Stimulated activated CD4-positive, alpha-beta T cell treated with anti-CD3 and anti-CD28 coated beads, Interleukin-15, amount 100 ng/mL, for 24 hours (primary cell): ENCODE measurements at places on chromosomes 6 and 20.
A peak's percentile ranks its signal among the peaks of the same experiment; 100 is the strongest.

DNA sequence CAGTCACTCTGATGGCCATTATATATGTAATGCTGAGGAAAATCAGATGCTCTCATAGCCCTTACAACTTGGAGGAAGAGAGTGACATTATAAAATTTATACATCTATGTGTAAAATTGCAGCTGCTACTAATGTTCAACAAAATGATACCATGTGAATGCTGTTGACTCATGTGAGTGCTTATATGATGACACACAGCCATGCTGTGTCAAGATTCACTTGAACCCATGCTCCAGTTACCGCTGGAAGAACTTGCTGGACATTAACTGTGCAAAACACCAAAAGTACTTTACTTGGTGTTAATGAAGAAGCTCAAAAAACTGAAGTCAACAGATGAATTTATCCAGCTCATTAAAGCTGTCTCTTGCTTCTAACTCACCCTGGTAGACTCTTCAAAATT, 318.9 kb upstream of the PLCB4 start:
- no peak for DNase-seq

DNA sequence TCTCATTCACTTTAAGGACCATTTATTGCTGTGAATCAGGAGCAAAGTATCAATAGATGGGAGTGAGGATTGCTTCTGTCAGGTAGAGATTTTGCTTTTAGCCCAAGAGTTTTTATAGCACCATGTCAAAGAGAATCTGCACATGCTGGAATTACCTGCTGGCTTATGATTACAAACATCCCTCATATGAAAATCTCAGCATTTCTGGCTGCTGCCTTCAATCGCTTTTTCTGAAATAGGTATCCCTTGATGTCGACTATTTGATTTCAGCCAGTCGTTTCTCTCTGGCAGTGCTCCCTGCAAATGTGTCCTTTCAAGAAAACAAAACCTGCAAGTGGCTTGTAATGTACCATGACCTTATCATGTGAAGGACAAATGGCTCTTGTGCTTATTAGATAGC, 34.5 kb upstream of the NEDD9 start:
- no peak for DNase-seq

- no peak for DNase-seq
These were observed 30.4 kb downstream of the ADGRF5 start for GRCh38 chr6:46891252-46891795.

- no peak for DNase-seq
These were observed 3.9 kb upstream of the TRDN start for GRCh38 chr6:123640567-123641187.

GRCh38 chr20:49999329-49999728, 16.5 kb downstream of the SNAI1 start:
- DNase-seq, result peak; percentile 53

- DNase-seq, result no peak
These were observed 268.3 kb downstream of the CD109 start for GRCh38 chr6:73964241-73964854.

DNA sequence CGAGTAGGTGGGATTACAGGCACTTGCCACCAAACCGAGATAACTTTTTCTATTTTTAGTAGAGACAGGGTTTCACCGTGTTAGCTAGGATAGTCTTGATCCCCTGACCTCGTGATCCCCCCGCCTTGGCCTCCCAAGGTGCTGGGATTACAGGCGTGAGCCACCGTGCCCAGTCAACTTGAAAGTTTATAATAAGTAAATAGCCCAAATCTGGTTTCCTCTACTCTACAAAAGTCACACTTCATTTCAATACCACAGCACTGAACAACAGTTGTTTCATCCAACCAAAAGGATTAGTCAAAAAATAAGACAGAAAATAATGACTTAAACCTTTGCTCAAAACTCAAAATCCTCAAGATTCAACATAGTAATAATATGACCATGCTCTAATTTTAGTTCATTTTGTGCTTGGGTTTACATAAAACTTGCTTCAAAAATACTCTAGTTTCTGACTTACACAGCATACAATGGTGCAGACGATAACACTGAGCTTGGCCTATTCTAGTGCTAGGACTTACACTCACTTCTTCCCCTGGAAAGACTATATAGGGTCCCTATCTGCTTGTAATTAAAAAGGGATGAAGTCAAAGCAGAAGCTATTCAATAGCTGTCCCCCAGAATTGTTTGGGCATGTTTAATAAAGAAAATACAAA, 56.7 kb downstream of the NT5E start:
- DNase-seq, result peak; percentile 18

DNA sequence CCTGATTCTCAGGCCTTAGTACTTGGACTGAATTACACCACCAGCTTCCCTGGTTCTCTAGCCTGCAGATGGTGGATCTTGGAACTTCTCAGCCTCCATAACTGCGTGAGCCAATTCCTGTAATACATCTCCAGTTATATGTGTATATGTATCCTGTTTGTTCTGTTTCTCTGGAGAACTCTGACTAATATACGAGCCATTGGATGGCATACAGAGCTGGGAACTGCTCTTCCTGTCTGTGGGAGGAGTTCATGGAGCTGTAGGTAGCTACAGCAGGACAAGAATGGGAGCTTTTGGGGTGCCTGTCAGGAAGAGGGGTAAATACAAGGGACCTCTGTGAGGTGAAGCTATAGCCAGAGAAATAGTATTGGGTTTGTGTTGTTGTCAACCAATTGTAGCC, 41.2 kb downstream of the TMEM14A start:
- DNase-seq, result no peak

DNA sequence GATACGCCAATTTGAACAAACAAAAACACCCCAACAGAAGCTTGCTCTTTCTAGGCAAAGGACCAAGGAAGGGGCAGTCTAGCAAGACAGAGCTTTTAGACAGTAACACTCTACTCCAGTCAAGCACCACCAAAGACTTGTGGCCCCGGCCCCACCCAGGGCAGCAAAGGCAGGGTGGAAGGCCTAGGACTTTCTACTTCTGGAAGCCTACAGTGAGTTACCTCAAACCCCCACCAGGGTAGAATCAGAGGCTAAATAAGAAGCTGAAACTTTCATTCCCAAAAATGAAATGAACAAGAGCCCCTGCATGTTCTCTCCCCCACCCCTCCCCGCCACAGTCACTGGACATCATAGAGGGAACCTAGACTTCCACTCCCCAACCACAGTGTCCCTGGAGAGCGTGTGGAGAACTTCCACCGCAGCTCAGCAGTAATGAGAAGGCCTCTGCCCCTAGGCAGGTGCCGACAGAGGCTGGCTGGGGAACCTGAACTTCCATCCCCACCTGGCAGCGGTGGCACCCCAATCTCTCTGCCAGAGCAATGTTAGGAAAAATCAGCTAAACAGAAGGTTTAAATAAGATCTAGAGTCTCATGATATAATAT, 40.0 kb downstream of the KATNA1 start:
- DNase-seq, result no peak

GRCh38 chr6:140537834-140538705, 1163.6 kb upstream of the CITED2 start:
- no peak for DNase-seq

DNA sequence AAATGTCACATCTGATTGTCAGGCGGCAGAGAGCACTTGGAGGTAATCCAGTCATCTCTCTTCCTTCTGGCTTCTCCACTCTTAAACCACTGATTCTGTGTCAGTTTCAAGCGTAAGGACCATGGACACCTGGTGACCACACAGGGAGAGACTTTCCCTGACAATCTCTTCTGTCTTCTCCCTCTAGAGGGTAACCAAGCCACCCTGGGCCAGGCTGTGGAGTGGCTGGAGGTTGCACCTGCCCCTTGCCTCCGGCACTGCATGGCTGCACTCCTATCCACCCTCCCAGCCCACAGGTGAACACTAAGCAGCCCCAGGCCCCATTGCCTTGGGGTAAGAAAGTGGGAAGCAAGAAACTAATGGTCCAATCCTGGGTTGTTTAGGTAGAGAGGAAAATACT, 78.7 kb downstream of the BFSP1 start:
- DNase-seq, result no peak

DNA sequence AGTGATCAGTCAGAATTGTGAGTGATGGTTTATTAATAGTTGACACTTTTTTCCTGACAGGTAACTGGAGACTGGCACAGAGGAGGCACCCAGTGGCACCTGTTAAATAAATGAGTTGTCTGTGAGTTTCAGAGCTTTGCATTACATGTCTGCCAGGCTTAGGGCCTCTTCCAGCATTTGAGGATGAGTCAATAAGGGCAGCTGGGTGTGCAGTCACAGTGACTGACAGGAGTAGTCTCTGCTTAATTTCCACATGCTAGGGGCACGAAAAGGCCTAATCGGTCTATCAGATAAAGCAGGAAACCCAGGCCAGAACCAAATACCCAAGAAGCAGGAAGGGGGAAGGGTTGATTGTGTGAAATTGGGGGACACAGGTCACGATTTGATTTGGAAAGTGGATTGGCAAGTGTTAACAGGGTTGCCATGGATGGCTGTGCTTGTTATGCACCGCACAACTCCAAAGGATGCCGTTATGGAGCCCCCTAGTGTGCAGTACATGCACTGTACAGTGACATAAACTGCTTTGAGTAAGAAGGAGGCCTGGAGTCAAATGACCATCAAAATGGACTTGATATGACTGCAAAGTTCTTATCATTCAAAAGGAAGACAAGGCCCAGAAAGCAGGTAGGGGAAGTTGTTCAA, 111.9 kb upstream of the GGTLC1 start:
- DNase-seq, result peak; percentile 66

- DNase-seq, result no peak
These were observed 7.1 kb downstream of the GJA1 start for GRCh38 chr6:121442576-121442975.

DNA sequence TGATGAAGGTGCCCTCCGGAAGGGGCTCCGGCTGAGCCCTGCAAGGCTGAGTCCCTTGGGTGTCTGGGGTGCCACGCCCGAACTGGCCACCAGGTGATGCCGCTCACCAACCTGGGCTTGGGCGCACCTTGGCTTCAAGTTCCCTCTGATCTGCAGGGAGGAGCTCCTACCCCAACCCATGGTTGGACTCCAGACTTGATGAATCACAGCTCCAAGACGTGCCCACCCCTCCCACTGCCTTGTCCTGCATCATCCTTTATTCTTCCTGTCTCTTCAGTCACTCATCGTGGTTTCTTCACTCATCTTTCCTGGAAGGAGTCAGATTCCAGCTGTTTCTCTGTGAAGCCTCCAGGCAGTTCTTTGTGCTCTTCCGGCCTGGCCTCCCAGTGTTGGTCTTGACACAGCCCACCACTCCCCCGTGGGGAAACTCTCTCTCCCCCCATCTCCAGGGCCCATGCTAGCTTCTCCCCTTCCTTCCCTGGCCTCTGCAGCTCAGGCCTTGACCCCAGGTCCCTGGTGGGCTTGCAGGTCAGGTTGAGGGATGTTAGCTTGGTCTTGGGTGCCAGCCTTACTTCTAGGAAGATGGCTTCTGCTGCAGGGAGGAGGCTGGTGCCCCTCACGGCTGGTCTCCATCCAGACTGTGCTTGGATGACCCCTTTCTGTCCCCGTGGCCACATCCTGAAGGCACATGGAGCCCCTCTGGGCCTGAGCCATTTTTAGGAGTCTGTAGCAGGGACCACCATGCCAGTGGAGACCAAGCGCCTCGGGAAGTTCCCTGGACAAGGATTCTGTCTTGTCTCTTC, 2.6 kb upstream of the ZBP1 start:
- peak; percentile 76 for DNase-seq

GRCh38 chr20:58308290-58308679, 1.2 kb upstream of the RAB22A start:
- no peak for DNase-seq

DNA sequence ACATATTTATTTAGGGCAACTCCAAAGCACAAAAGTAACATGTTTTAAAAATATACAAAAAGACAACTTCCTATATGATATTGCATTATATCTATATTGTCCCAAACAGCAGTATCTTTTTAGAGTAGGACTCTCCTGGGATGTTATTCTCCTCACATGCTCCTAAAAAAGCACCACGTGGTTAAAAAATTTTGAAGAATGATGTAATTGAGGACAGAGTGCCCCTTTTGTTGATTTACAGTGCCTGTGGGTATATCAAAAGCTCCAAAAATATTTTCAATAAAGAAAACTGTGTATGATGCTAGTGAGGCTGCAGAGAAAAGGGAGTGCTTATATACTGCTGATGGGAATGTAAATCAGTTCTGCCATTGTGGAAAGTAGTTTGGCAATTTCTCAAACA, 130.3 kb upstream of the HDAC2 start:
- DNase-seq, result no peak

DNA sequence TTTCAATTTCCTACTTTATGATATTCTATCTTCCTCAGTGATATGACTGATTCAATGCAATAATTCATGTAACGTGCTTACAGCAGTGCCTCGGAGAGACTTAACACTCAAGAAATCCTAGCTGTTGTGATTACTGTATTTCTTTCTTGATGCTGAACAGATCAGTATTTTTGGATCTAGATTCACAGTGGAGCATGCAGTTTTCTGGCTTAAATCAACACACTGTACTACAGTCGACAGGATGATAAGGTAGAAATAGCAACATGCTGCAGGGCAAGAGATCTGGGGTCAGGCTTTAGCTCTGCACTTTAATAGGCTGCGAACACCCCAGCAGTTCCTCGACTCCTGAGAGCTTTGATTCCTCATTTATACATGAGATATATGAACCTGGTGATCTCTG, 161.0 kb downstream of the AIG1 start:
- DNase-seq, result no peak

DNA sequence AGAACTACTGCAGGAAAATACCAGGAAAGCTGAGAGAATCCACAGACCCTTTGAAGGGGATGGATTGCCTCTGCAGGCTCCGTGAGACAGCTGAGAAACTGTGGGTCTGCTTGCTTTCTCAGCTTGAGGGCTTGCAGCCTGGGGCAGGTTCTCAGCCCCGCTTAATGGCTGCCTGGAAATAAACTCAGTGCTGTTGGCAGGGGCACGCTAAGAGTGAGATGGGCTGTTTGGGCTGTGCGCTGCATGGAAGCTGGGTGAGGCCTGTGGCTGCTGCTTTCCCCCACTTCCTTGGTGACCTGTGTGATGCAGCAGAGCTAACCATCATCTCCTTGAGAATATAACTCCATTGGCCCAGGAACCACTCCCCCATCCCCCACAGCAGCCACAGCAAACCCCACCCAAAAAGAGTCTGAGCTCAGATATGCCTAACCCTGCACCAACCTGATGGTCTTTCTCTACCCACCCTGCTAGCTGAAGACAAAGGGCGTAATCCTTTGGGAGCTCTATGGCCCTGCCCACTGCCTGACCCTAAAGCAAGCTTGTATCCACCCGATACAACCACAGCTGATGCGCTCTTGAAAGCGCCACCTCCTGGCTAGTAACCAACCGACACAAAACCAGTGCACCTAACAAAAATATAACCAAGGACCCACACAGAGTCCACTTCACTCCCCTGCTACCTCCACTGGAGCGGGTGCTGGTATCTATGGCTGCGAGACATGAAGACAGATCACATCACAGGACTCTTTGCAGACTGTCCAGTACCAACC, 800.6 kb upstream of the MAP3K7 start:
- no peak for DNase-seq

- no peak for DNase-seq
These were observed 52.0 kb downstream of the FRK start for GRCh38 chr6:116008470-116009243.
